ENCODE measurements at places on chromosomes 12 and 14.

- peak; percentile 20 for DNase-seq
Measured at GRCh38 chr14:70909733-70910614, 2.7 kb downstream of the PCNX1 start.

DNA sequence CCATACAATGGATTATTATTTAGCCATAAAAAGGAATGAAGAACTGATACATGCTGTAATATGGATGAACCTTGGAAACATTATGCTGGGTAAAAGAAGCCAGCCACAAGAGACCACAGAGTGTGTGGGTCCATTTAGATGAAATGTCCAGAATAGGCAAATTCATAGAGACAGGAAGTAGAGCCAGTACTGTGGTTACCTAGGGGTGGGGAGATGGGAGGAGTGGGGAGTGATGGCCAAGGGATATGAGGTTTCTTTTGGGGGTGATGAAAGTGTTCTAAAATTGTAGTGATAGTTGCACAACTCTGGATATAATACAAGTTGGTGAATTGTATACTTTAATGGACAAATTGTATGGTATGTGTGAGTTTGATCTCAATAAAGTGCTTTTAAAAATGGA, 18.6 kb downstream of the JDP2 start:
- no peak for DNase-seq

DNA sequence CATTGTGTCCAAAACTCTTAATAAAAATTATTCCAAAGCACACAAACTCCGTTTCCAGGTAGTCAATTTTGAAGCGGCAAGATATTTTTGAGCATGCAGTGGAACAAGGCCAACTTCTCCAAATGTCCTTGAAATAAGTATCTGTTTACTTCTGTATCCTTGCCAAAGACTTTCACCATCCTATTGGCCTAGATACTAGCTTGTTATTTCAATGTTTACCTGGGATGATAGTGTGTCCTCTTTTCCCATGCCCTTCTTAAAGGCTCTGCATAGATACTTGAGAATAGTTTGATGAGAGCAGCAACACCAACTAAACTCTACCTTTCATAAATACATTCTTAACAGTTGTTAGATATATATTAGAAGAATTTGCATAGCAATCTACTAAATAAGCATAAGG, 160.9 kb downstream of the KCNC2 start:
- DNase-seq, result no peak

DNA sequence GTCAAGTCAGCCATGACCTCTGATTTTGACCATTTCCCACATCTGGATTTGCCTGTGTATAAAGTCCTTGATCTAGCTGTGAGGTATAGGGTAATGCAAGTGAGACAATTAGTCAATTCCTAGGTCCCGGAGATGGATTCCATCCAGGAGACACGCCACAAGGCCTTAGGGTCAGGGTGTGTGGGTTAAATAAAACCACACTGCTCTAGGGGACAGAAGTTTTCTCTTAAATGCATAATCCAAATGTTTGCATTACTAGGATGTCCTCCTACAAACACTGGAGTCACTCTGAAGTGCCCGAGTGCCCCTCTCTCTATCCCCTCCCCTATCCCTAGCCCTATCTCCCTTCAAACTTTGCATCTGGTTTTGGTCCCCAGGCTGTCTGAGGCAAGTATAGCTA, 26.8 kb downstream of the LRIG3 start:
- DNase-seq, result no peak

DNA sequence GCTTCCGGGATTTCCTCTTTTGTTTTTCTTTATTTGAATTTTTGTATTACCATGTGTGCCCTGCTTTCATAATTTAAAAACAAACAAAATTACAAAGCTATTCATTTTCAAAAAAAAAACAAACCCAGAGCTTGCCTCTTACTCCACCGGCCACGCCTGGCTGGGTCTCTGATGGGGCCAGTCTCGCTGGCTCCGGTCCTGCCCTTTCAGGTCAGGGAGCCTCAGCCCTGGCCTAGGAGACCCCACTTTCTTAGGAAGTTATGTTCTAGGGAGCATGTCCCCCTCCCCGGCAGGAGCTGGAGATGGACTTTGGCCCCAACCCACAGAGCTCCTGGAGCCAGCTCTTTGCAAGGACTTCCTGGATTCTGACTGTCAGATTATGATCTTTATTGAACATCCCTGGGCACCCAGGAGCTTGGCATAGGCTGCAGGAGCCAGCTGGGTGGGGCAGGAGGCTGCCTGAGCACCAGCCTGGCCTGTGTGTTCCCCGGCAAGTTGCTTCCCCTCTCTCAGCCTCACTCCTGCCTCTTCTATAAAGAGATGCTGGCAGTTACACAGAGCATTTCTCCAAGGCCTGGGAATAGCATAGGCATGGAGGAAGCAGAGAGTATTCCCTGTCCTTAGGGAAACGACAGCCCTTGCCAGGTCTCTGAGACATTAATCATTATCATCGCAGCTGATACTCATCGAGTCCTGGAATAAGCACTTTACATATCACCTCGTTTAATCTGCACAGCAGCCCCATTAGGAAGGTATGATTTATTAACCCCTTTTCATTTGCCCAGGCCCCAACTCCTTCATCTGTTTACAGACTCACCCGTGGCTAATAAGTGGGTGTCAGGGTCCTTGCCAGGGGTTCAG, 3.5 kb downstream of the DEGS2 start:
- DNase-seq, result no peak

- DNase-seq, result no peak
Measured at GRCh38 chr14:71638523-71639196, 293.6 kb upstream of the RGS6 start.

DNA sequence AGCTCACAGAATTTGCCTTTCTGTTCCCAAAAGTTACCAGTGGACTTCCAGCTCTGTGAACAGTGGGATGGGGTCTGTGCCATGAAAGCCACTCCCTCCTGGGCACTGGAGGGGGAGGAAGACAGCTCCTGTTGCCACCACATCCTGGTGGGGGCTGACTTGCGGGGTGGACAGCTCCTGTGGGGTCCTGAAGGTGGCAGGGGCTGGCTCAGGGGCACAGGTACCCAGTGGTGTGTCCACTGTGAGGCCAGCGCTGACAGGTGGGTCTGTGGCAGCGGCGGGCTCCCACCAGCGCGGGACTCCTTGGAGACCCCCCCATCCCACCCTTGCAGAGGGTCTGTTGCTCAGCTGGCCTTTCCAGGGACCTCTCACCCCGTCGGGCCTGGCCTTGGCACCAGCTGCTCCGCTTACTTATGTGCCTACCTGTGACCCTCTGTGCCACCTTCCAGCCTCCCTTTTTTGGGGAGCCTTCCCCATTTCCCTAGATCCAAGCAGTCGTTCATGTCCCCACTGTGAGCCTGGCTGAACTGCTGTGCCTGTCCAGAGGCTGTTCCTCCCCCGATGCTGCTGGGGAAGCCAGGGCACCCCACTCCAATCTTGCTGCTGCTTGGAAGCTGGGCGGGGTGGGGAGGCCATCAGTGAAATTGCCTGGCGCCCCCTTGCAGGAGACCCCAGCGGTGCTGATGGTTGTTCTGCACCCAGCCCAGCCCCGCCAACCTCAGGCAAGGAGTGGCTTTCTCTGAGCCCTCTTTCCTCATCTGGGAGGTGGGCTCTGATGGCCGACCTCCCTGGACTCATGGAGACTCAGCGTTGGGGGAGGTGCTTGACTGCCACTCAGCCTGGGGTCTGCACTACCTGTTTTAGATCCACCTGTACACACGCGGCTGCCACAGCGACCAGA, 2.2 kb downstream of the TEDC1 start:
- no peak for DNase-seq

DNA sequence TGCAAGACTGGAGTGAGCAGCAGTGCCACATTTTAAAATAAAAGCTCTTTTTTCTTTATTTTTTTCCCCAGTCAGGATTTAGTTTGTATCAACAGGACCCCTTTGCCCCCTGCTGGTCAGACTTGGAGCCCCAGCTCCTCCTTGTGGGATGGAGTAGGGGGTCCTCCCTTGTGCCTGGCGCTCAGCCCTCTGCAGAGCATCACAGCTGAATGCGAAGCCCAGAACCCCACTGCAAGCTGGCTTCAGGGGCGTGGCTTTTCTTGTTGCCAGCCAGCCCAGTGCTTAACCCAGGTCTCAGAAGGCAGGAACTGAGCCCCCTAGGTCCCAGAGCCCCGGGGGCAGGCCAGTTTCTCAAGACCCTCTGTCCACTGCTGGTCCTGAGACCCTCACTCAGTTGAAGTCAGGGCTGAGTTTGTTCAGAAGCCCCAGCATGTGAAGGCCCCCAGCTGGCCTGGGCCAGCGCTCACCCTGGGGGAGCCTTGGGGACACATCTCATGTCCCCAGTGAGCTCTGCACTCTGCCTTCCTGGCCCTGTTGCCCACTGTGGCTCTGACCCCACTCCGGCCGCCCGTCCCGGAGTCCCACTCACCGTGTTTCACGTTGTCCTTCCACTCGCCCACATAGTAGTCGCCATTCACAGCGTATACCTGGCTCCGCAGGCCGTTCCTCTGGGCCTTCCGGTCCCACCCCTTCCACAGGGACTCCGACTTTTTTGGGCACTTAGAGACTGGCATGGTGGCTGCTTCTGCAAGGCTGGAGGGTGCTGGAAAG, 519 bp downstream of the MORN3 start:
- peak; percentile 49 for DNase-seq

DNA sequence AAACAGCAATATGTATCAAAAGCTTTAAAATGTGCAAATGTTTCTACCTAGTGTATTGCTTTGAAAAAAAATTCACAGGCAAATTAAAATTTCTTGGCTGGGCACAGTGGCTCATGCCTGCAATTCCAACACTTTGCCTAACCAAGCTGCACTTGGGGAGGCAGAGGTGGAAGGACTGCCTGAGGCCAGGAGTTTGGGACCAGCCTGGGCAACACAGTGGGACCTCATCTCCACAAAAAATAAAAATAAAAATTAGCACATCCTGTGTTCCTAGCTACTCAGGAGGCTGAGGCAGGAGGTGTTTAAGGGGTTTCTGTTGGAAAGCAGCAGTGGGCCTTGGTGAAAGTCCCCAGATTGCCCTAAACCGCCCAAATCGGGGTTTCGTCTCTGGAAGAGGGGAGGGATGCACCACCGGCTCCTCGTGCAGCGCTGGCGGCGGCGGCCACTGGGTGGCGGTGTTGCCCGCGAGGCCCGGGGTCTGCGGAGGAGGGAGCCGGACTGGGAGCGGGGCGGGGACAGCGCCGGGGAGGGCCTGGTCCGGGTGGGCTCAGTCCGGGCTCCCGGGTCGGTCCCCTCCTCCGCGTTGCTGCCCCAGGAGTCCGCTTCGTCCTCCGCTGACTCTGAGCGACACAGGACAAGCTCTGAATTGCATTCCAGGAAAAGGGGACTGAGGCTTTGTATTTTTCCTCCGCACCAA, 265.6 kb downstream of the AACS start:
- peak; percentile 26 for DNase-seq

DNA sequence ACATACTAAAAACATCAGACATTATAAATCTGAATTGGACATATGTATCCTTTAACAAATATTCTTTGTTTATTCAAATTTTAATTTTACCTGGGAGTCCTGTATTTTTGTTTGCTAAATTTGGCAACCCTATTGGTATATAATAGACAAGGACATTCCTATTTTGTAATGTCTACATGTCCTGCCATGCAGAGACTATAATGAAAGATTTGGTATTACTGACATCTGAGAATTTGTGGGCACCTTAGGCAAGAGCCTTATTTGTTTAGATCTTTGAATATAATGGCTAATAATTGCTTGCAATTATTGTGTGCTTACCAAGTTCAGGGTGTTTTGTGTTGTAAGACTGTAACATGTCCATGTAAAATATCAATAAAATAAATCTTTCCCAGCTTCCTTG, 334.4 kb downstream of the KCNH5 start:
- no peak for DNase-seq

DNA sequence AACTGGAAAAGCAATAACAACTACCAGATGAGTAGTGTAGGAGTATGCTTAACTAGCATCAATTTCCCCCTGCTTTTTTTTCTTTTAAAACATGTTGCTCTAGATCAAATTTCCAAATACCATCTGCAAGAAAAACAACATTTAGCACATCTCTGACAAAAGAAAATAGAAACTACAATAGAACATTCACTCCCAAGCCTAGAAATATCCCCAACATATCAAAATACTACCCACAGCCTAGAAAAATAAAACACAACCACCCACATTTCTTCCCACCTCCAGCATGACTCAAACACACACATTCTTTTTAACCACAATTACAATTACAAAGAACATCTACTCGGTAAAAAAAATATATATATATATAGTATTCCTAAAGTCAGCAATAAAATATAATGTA, 120.0 kb downstream of the PPFIA2 start:
- DNase-seq, result no peak

GRCh38 chr12:29072631-29073030, 76.4 kb upstream of the FAR2 start:
- DNase-seq, result no peak

DNA sequence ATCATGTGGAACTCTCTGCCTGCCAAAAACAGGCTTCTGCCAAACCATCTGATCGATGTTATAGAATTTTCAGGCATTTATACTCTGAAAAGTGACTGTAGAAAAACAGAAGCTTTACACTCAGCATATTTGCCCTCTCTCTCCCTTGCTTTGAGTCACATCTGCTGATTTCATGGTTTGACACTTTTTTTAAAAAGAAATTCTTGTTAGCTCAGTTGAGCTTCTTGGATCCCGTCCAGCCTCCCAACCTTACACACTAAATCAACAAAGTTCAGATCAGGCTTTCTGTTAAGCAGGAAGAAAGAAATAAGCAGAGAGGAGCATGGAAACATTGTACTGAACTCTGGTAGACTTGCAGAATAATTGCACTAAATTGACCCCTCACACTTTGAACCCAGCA, 193.6 kb upstream of the SEL1L start:
- DNase-seq, result no peak

GRCh38 chr14:61064210-61064609, 83.2 kb downstream of the SLC38A6 start:
- DNase-seq, result no peak

GRCh38 chr12:44334347-44334746, 498.5 kb downstream of the TMEM117 start:
- DNase-seq, result no peak

- peak; percentile 15 for DNase-seq
Measured at GRCh38 chr12:39341179-39341578, 101.7 kb downstream of the KIF21A start.

- no peak for DNase-seq
Measured at GRCh38 chr14:68790644-68791077, 2.2 kb downstream of the ZFP36L1 start.

- DNase-seq, result peak; percentile 7
Measured at GRCh38 chr14:29627137-29627536, 300.5 kb downstream of the PRKD1 start.

DNA sequence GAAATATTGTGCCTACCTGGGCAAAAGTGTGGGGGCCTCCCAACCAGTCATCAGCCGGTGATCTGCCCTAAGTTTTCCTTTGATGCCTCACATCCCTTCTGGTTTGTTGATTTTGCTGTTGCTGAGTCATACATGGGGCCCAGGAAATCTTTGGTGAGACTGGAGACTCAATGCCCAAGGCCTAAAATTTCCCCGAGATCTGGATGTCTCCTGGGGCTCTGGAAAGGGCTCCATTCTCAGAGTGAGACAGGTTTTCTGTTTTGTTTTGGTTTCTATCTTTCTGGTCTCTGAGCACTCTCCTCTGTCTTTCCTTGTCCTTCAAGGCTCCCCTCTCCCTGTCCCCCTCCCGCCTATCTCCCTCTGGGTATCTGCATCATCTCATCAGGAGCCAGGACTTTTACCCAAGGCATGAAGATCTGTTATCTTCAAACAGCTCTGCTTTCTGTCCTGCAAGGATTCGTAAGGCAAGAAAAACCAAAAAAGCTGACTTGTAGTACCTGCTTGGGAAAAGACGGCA, 152.8 kb upstream of the MAX start:
- peak; percentile 75 for DNase-seq

GRCh38 chr12:6167327-6168280, 32.6 kb upstream of the CD9 start:
- DNase-seq, result peak; percentile 97

- DNase-seq, result peak; percentile 90
Measured at GRCh38 chr12:29286081-29286790, 94.7 kb downstream of the ERGIC2 start.

GRCh38 chr12:2689879-2690278, 104.9 kb upstream of the FKBP4 start:
- DNase-seq, result no peak
